ENCODE measurements at places on chromosomes 6 and 20. TPM values are rescaled to one million over a fixed set of nuclear protein-coding genes. Genes with fewer than 3 reads are reported as not detected.

Gene CAP2
- not detected for total RNA-seq

Gene NRN1
- total RNA-seq, result not detected

Gene IL17F
- not detected for total RNA-seq

Gene HLA-DMB
- 587 TPM for total RNA-seq
